Lower leg skin (tissue), 4 donors: ENCODE measurements at places on chromosomes 12 and 14. TPM values are rescaled to one million over a fixed set of nuclear protein-coding genes. Genes with fewer than 3 reads are reported as not detected.
A peak's percentile ranks its signal among the peaks of the same experiment; 100 is the strongest.

DNA sequence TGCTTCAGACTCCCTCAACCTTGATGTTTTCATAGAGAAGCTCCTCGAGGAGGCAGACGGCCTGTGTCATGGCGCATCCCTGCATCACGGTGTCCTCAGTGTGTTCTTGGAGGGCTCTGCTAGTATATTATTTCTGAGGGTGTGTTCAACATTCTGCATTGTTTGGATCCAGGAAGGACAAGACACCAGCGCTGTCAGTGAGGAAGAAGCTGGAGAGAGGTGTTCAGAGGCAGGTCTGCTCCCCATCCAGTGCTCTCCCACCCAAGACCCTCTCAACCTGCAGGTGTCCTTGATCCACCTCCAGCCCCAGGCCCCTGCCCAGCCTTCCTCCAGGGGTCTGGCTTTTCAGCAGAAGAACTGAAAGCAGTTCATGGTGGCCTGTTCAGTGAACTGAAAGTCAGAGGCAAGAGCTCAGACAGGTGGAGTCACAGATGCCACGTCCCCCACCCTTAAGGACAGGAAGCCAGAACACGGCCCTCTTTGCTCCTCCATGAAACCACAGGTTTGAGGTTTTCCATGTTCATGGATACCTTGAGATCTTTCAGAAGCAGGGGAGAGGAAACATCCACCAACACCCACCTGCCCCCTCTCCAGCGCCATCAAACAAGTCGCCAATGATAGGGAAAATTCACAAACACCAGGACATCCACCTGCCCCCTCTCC is 37.4 kb downstream of the DIO3 start:
- DNase-seq, result no peak

DNA sequence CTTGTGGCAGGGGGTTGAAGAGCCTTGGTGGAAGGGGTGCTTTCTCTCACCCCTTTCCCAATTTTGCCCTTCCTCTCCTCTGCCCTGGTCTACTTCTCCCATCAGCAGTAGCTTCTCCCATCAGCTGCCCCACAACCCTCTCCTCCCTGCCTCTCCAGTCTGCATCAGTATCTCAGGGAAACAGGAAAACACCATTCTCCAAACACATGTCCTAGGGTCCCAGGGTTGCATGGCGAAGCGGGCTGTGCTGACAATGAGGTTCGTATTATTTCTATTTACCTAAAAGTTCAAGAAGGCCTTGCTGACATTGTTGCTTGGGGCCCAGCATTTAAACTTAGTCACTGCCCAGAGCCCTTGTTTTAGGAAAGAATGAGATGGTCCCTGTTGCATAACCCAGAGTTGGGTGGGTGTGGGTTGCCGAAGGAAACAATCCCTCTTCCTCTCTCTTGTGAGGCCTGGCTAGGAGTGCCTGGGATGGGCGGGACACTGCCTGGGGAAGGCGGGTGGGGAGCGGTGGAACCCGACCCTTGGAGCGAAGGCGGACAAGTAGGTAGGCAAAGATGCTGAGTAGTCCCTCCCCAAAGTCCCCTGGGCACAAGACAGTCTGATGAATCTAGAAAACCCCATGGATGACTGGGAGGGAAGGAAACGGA is 1.3 kb upstream of the IGFBP6 start:
- DNase-seq, result peak; percentile 95

DNA sequence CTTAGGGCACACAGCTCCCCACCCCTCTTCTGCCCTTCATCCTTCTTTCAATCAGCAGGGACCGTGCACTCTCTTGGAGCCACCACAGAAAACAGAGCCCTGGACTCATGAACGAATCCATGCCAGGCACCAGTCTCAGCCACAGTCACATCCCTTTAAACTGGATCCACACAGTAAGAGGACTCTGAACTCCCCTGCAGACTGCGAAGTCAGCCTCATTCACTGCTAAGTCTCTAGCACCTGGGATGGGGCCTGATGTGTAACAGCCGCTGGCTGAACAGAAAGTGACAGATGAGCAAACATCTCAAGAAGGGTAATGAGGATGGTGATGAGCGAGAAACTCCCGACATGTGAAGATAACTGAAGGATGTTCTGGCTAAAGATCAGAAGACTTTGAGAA is 45.8 kb upstream of the IQSEC3 start:
- no peak for DNase-seq

GRCh38 chr12:96350982-96351381 is 49.3 kb downstream of the CDK17 start:
- no peak for DNase-seq

- DNase-seq, result no peak
Observed at GRCh38 chr14:68513838-68514607, 278.8 kb downstream of the ZFP36L1 start.

GRCh38 chr12:131799195-131799594 is 29.0 kb upstream of the MMP17 start:
- DNase-seq, result no peak

GRCh38 chr14:50381823-50382287 is 14.8 kb downstream of the CDKL1 start:
- DNase-seq, result no peak

GRCh38 chr12:53380104-53380793 is at the start of gene SP1:
Gene SP1, plus strand, starts transcription at chr12:53380176. Its CDS starts 116 bp downstream, at chr12:53380292.
- DNase-seq, result peak; percentile 100

GRCh38 chr14:104650057-104650980 is 39.1 kb upstream of the INF2 start:
- peak; percentile 92 for DNase-seq

DNA sequence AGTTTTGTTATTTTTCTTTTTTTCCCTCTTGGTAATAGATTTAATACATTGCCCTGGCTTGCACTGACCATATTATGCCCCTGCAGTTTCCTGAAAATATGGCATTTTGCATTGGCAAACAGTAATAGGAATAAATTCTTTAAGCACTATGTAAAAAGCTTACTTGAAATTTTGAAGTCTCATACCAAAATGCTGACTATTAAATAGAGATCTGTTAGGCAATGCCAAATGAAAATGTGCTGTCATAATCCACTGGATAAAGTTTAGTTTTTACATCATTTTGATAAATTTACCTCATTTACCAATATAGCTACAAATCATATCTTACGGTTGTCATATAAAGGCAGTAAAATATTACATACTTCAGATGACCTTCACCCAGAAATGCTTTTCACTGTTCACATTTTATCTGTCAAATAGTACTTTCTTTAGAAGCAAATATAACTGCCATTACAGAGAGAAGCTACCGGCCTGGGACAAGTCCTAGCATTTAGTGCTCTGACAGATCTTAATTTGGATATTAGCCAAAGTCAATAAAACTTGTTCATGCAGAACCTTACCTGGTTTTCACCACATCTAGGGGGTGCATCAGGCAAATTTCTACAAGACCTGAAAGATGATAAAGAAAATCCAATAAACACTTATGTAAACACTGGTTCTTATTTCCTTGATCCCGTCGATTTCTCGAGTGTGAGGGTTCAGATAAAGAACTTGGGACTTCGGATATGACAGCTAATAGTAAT is 212.9 kb downstream of the PAX9 start:
- no peak for DNase-seq

GRCh38 chr12:6315704-6316597 is 5.5 kb downstream of the PLEKHG6 start:
- no peak for DNase-seq

GRCh38 chr12:84124211-84124610 is 788.4 kb downstream of the SLC6A15 start:
- no peak for DNase-seq

- no peak for DNase-seq
Observed at GRCh38 chr12:44154128-44154527, 318.2 kb downstream of the TMEM117 start.

DNA sequence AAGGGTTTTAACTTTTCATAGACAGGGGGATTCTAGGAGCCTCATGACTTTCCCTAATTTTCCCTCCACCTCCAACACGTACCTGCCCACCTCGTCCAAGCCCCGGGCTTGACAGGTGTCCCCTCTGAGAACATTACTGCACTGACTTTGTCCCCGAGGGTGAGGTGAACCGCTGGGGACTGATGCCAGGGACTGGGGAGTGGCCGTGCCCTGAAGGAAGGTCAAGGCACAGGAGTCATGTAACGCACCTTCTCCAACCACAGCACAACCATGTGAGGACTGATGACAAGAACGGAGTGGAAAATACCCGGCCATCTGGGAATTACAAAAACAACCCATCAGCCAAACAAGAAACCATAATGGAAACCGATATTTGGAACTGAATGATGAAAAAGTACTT is 214.7 kb upstream of the C14orf180 start:
- no peak for DNase-seq

DNA sequence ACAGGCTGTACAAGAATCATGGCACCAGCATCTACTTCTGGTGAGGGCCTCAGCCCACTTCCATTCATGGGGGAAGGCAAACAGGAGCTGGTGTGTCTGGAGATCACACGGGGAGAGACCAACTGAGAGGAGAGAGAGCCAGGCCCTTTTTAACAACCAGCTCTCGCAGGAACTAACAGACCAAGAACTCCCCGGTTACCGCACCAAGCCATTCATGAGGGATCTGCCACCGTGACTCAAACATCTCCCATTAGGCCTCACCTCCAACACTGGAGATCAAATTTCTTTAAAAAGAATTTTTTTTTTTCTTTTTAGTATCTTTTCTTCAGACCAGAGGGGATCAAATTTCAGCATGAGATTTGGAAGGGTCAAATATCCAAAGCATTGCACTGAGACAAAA is 16.7 kb upstream of the AQP2 start:
- no peak for DNase-seq

DNA sequence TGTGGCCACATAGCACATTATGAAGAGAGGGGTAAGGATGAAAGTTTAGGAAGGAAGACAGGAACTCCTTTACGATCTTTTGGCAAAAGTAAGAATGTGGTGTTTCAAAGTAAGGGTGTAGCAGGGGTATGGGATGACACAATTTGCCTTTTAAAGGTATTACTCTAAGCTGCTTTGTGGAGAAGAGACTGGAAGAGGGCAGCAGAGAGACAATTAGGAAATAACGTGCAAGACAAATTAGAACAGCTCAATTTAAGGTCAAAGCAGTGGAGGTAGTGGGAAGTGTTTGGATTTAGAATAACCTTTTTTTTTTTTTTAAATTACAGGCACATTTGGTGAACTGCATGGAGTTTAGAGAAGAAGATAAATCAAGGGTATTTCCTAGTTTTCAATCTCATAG is 342.6 kb downstream of the NOVA1 start:
- DNase-seq, result peak; percentile 15

Gene RPGRIP1
- 0.21 TPM for total RNA-seq

Gene FGD6
- 13.9 TPM for total RNA-seq

Gene RPL10L
- not detected for total RNA-seq

Gene BCL11B
- total RNA-seq, result 74.3 TPM

Gene PNMA1
- total RNA-seq, result 8.3 TPM

Gene RFX4
- not detected for total RNA-seq
